ENCODE measurements at places on chromosomes 11 and 22.

DNA sequence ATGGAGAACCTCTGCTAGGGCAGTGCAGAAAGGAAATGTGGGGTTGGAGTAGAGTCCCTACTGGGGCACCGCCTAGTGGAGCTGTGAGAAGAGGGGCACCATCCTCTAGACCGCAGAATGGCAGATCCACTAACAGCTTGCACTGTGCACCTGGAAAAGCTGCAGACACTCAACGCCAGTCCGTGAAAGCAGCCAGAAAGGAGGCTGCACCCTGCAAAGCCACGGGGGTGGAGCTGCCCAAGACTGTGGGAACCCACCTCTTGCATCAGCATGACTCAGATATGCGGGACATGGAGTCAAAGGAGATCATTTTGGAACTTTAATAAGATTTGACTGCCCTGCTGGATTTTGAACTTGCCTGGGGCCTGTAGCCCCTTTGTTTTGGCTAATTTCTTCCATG lies 8.7 kb downstream of the TSKU start:
- DNase-seq: no peak

- DNase-seq: no peak
These were observed 33.5 kb upstream of the RAB38 start for GRCh38 chr11:88208745-88209144.

GRCh38 chr11:8613036-8613435 lies 19.0 kb upstream of the STK33 start:
- no peak for DNase-seq

DNA sequence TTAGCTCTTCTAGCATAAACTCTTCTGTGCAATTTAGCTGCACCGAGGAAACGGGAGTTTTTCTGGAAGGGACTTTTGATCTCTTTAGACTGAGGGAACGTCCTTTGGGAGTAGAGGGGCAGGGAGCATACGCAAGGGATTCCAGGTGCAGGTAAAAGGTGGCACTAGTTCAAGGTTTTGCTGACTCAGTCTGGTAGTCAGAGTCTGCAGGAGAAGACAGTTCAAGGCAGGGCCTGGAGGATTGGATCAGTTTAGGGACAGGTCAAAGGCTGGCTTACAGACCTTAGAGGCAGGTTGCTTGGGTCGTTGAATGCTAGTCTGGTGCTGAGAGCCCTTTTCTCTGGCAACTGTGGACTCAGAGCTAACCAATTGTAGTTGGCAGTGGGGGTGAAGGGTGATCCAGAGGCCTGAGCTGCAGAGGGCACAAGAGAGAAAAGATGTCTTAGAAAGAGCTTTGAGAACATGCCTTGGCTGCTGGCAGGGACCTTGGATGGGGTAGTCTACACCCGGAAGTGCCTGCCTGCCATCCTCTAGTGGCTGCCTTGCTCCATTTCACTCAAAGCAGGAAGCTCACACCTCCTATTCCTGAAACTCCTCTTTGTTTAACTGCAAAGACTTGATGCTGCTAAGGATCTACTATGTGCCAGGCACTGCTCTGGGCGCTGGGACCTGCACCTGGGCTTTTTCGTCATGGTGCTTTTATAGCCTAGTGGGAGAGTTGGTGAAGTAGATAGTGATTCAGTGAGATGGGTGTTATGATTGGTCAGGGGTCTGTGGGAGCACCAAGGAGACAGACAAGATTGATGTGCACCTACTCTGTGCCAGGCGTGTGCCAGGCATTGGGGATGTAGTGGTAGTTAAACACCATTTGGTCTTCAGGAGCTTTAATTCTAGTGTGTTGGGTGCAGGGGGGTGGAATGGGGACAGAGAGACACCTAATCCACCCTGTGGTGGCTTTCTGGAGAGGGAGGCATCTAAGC lies 17.1 kb downstream of the MIAT start:
- DNase-seq: no peak

DNA sequence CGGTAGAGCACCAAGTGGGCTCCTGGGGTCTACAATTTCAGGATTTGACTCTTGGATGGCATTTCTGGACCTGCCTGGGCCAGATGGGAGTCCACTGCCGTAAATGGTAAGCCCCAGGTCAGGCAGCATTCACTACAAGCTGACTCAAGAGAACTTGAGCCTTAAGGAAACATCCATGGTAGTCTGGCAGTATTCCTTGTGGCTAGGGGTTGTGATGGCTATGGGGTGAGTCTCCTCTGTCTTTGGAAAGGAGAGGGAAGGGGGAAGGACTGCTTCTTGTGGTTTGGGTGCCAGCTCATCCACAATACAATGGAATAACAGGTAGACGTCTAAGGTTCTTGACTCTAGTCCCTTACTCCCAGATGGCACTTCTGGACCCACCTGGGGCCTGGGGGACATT lies 32.3 kb upstream of the POU2AF2 start:
- DNase-seq: no peak

- DNase-seq: no peak
These were observed 73.0 kb upstream of the TBCEL start for GRCh38 chr11:120950880-120951279.

DNA sequence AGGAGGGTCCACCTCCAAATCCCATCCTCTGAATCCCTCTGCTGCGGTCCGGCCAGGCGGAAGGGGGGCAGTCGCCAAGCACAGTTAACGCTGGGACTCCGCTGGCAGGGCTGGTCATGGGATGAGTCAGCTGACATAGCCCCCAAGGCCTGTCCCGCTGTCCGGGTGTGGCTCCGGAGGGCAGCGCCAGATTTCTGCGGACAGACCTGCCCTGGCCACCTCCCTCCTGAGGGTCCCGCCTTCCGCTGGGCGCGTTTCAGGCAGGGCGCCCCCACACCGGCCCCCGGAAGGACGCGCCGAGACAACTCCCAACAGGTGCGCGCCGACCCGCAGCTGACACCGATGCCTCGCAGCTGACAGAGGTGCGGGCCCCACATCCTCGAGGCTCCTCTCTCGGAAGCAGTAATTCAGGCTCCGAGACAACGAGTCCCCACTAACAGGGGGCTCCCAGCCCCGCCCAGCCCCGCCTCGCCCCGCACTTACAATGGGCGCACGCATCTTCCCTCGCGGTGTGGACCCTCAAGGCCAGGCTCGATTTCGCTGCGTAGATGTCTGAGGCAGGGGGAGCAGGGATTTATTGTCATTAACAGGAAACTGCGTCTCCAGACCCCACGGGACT lies 607 bp downstream of the PLAAT3 start:
- DNase-seq: peak; percentile 2

DNA sequence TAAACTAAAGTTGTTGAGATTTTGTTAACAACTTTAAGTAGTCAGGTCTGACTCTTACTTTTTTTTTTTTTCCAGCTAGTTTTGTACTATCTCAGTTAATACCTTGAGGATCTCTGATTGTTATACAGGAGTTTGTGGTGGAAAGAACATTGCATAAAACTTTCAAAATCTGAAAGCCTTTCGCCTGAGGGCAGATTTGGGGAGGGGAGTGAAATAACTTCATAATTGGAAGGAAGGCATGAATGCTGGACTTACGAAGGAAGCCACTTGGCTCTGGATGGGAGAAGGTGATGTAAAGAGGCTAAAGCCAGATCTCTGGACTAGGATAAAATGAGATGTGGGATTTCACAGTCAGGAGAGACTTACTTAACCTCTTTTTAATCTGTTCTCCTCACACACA lies 18.2 kb upstream of the FAT3 start:
- DNase-seq: no peak

DNA sequence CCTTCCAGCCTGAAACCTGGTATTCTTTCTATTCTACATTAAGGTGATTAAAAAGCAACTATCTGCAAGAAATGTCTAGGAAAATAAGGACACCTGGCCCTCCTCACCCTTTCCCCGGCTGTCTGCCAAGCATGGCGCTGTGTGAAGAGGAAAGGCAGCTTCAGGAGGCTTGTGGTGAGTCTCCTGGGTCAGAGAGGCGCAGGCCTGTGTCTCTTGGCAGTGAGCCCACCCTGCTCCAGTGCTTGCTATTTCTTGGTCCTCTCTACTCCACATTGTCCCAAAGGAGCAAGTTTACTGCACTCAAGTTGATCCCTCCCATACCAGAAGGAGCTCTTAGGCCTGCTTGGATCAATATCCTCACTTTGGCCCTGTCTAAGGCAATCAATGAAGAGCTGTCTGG lies 520.7 kb upstream of the B3GAT1 start:
- DNase-seq: no peak

DNA sequence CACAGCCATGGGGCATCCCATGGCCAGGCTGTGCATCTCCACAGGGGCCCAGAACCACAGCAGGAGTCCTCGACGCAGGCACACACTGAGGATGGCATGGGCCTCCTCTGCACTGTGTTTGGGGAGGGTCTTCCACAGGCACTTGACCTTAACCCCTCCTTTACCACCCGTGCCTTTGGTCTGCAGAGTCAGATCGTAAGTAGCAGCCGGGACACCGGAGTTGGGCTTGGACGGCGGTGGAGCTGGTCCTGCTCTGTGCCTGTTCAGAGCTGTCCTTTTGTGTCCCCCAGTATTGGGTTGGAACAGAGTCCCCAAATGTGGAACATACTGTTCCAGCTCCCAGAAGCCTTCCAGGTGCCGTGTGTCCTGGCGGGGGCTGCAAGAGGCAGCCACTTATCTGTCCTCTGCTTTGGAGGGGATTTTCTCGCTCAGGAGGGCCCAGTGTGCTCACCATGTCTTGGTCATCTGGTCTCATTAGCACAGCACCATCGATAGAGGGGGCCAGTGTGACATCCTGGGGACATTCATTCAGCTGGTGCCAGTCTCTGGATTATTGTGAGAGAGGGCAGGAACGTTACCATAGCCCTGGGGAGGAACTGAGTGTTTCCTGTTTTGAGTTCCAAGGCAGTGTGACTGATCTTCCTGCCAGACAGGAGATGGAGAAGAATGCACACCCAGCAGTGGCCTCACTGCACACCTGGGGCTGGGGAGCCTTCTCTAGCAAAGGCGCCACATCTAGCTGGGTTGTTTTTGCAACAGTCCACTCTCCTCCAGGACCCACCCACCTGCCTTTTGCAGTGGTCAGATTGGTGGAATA lies 12.4 kb downstream of the CRELD2 start:
- DNase-seq: no peak

DNA sequence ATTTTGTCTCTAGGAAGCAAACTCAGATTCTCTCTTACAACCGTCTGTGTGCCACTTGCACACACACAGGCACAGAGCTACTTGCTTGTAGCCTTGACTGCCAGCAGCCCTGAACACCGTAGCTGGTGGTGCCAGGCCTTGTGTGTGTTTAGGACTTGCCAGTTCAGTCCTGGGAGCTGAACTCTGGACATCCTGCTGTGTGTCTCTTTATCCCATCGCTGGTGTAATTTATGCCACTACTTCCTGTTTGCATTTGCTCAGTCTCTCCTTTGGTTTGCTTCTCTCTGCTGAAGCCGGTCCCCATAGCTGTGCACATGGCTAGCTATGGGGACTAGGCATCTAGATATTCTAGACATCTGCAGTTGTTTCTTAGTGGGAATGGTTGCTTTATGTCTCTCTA lies 24.0 kb downstream of the MARK2 start:
- no peak for DNase-seq

- no peak for DNase-seq
These were observed 24.1 kb upstream of the PHOX2A start for GRCh38 chr11:72267956-72268617.

GRCh38 chr11:61144511-61145179 lies 16.6 kb downstream of the VPS37C start:
- DNase-seq: no peak

GRCh38 chr22:48705159-48705916 lies 1122.3 kb downstream of the BRD1 start:
- no peak for DNase-seq

GRCh38 chr11:75635066-75635862 lies 33.6 kb downstream of the MAP6 start:
- no peak for DNase-seq

- no peak for DNase-seq
These were observed 16.8 kb upstream of the TMEM191C start for GRCh38 chr22:21450320-21450831.

DNA sequence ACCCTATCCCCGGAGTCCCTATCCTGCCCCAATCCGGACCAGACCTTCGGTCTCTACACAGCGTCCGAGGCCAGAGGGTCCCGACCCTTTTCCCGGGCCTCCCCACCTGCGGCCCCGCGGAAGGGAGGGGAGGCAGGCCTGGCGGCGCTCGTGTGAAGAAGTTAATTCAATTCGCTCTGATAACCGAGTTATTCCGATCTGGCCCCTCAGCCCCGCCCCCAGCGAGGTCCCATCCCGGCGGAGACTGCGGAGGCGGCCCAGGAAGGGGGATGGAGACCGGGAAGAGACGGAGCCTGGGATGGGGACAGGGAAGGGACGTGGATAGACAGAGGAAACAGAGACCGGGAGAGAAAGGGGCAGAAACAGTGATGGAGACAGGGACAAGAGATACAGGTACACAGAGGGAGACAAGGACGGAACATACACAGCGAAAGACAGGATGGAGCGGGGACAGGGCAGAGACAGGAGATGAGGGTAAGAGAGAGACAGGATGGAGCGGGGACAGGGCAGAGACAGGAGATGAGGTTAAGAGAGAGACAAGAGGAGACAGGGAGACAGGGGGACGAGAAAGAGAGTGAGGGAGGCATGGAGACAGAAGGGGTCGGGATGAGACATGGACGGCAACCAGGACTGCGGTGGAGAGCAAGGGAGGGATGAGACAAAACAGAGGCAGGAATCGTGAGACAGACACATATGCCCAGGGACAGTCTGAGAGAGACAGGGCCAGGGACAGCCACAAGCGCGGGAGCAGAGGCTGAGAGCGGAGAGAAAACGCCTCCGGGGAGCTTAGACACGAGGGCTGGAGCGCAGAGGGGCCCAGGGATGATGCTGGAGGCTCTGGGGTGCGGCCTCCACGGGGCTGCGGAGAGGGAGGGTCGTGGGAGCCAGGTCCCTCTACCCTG lies 636 bp upstream of the PHOX2A start:
- DNase-seq: no peak

GRCh38 chr11:72239849-72240460 lies 4.0 kb downstream of the PHOX2A start:
- no peak for DNase-seq

DNA sequence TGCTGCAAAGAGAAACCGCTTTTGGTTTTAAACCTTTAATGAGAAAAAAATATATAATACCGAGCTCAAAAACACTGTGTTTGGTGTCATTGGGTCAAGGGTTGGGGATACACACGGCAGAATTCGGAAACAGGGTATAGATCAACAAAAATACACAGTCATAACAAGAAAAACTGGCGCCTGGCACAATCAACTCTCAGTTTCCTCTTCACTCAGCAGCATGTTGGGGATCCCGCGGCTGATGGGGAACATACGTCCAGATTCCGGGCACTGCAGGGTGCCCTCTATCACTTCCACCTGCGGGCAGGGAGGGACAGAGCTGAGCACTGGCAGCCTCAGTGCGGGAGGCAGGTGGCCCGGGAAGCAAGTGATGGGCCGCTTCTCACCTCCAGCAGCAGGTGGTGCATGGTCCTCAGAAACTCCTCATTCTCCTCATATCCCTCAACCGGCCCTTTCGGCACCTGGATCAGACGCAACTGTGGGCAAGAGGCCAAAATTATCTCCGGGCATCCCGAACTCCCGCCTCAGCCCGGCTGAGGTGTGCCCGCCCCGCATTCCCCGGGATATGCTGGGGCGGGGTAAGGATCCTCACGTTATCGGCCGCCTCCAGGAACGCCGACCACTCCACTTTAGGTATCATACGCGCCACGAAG lies 561 bp downstream of the TRMT112 start:
- no peak for DNase-seq

- DNase-seq: no peak
These were observed 68.8 kb downstream of the SNX19 start for GRCh38 chr11:130847517-130847916.

- no peak for DNase-seq
These were observed 56.9 kb upstream of the PRSS23 start for GRCh38 chr11:86743223-86744118.

All from stimulated activated CD8-positive, alpha-beta memory T cell treated with anti-CD3 and anti-CD28 coated beads, Interleukin-15, amount 100 ng/mL, for 4 hours (primary cell).